ENCODE measurements at places on chromosomes 16 and 17.

DNA sequence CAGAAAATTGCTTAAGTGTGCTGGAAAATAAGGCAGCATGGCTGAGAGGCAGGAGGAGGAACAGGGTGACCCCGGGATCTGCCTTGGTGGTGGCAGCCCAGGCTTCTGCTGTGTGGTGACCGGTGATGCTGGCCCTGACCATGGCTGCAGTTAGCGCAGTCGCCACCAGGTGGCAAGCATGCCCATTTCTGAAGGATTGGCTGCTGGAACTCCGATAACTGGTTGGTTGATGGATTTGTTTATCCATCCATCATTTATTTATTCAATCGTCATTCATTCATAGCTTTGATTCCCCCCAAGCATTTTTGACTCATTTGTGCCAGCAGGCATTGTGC lies 29.1 kb upstream of the ITGA3 start:
- DNase-seq = peak; percentile 59

GRCh38 chr17:72516772-72517399 lies 396.1 kb downstream of the SOX9 start:
- DNase-seq = no peak

- no peak for DNase-seq
These were observed at the start of gene ZBTB4 for GRCh38 chr17:7479213-7480088. Gene ZBTB4, minus strand, starts transcription at chr17:7479631. Its CDS starts 12,830 bp downstream, at chr17:7466801.

DNA sequence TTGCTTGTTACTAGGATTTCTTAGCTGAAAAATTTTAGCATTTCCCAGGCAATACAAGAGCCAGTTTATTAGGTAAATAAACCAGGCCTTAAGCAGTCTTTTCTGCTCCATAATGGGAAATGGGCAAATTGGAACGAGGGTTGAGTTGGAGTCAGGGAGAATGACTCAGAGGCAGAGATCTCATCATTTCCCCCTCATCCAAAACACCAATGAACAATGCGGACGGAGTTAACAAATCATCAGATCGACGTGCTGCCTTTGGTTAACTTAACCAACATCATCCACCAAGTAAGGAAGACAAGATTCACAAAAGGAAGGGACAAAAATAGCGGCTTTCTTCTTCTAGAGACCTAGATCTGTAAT lies 243.5 kb downstream of the STX8 start:
- no peak for DNase-seq

- no peak for DNase-seq
These were observed 11.0 kb upstream of the SPOP start for GRCh38 chr17:49688848-49689247.

DNA sequence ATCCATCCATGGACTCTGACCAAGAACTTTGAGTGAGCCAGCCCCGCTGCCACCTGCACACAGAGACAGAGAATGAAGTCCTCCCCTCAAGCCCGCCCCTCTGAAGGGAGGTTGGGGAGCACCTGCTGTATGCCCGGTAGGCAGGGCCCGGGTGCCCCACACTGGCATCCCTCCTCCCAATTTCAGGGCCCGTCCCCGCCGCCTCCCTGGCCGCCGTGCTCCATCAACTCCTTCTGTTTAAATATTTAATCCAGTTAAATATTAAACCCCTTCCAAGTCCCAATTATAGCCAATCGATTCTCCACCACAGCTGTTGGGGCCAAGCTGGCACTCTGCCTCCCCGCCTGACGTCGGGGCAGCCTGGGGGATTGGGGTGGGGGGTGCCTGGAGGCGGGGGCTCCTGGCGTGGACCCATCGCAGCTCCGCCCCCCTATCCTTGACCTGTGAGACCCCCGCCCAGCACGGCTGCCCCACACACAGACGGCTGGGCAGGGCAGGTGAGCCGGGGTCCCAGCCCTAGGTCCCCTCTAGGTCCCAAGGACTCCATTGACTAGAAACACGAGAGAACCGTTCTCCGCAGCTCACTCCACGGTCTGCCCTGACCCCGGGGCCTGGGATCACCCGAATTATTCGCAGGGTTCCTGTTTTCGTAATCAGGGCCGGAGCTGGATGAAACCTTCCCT lies 18.0 kb upstream of the CACNA1H start:
- no peak for DNase-seq

DNA sequence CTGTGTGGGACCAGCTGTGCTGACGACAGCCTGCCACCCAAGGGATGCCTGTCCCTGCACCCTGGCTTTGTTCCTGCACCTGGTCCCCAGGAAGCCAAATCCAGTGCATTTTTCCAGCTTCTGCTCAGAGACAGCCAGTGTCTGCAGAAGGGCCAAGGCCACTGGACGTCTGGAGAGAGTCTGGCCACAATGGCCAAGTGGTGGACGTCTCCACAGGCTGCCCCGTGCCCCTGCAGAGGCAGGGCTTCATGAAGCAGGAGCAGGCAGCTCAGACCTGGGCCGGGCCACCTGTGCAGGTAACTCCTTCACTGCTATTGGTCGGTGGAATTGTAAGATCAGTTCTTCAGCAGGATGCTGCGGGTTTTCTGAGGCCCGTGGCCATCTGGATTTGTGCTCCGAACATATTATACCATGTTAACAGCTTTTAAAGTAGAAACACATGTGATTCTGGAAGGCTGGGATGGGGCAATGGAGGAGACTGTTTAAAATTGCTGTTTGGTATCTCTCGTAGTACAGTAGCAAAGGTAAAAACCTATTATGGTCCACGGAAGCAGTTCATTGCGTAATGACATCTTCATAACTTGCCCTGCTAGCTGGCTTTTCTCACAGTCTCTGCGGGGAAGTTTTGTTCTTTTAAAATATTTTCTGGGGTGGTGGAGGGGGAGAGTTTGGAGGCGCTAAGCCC lies 185.3 kb downstream of the CCDC182 start:
- DNase-seq = no peak

DNA sequence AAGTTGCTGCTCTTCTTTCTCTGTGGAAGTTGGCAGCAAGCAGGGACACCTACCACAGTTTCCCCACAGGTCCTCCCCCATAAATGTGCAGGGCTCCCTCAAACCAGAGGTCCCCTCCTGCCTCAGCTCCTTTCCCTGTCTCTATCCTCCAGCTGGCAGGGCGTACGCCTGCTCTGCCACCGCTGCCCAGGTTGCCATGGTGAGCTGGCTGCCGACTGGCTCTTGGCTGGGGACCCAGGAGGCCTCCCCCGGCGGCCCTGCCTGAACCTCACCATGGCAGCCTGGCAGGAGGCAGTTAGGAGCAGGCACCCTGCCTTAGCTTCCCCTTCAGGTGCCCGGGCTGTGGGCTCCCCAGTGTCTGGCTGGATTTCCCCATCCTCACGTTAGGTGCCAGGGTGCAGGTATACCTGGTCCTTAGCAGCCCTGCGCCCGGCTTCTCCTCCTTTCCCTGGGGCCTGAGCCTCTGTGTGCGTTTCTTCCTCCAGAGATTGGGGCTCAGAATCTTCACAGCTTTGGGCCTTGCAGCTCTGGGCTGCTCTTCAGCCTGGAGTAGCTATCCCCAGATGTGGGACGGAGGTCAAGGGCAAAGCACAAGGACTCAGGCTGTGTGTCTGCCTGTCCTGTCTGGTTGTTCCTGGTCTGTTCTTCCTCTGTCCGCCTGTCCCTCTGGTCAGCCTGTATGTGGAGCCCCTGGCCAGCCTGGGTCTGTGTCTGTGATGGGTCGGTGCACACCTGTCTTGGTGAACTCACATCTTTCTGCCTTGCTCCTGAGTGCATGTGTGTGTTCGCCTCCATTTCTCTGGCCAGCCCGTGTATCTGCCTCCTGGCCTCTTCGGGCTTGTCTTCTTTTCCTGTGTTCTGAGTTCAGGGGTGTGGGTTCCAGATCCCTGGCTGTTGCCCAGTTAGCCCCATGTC lies 15.7 kb downstream of the GJD3 start:
- DNase-seq = no peak

GRCh38 chr17:14833201-14833785 lies 431.8 kb downstream of the PMP22 start:
- peak; percentile 62 for DNase-seq

DNA sequence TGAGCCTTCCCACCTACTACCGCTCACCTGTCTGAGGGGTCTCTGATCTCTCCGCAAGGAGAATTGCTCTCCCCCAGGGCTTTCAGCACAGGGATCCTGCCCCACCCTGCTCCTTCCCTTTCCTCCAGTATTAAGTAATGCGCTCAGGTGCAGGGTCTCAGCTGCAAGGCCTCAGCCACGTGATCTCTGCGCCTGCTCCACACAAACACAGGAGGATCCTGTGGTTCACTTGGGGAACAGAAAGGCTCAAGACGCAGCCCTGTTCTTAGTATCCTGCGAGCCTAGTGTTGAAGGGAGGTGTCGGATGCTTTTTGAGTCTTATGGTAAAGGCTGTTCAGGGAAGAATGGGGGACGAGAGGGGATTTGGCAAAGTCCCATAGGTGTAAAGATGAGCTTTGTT lies 41.6 kb upstream of the GCSH start:
- DNase-seq = no peak

DNA sequence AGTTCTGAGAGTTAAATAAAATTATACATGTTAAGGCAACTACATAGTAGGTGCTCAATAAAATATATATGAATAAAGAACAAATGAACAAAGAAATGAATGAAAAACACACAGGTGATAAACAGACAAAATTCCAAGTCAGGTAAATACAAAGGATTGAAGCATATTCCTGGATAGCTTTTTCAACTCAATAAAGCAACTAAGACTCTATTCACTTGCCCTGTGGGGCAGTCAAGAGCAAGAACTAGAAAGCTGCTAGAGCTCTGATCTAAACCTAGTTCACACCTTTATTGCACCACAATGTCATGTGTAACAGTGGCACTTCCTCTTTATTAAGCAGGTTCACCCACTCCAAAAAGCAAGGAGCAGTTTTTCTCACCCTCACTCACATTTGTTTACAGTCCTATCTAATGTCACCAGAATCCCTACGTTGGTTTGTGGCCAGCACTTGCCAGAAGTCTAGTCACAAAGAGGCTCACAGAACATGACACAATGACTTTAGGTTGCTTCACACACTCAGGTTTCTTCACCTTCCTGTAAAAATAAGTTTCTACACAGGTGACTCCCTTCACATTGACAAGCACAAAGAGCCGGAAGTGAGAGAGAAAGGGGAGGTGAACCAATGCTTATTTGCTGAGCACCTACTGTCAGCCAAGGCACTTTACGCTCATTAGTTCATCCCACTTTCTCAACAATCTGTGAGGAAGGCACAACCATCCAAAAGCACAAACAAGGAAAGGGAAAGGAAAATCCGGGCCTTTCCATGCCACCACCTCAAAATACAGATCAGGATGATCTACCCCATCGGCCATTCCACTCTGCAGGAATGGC lies 70.8 kb downstream of the XPO6 start:
- no peak for DNase-seq

DNA sequence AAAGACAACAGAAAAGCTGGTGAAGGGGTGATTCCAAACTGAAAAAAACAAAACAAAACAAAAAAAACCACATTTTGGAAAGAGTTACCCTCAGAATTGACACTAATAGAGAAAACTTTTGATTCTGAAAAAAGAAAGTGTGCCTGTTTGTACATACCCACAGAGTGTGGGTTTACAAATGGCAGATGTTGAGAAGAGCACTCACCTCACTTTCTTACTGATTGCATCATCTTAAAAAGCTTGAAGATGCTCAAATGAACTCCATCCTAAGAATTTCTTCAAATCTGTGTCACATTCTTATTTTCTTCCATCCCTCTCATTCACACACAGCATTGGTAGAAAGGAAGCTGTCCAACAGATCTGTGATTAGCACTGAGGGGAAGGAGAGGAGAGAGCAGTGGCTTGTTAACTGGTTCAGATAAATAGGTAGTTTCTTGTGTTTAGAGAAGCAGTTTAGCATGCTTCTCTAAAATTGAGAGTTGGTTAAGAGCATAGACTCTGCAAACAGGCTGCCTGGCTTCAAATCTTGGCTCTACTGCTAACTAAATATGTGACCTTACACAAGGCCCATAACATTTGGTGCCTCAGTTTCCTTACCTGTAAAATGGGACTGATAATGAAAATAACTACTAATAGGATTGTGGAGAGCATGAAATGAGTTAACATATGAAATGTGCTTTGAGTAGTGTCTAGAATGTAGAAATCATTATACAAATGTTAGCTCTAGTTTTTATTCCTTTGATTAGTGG lies 6.9 kb downstream of the GNAO1 start:
- no peak for DNase-seq

GRCh38 chr17:27338536-27338985 lies 44.6 kb downstream of the WSB1 start:
- DNase-seq = no peak

DNA sequence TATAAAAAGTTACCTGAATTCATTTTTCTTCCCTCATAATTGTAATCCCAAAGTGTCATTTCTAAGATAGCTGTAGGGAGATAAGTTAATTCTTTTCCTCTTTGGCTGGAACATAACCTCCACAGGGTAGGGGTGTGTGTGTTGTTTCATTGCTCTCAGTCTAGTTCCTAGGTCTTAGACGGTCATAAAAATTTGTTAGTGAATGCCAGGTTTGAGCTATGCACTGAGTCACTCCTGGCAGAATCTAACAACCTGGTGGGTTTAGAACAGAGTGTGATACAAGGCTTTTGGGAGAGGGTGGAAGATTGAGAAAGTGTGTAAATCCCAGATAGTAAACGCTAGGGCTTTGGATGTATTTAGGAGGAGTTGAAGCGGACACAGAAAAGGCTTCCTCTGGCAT lies 894 bp upstream of the PHKG2 start:
- DNase-seq = no peak

DNA sequence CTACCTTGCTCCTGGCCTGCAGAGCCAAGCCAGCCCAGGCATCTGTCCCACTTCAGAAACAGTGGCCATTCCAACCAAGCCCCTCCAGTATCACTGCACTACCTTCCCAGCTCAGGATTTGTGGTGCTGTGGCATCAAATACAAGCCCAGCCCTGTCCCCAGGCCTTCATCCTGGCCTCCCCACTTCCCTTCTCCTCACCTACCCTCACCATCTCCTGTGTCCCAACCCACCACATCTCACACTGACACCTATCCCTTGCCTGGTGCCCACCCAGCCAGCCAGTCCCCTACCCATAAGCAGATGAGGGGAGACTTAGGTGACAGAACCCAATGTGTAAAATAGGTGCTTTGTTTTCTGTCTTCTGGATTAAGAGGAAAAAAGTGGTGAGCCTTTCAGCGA lies 66.0 kb upstream of the CDH5 start:
- DNase-seq = no peak

DNA sequence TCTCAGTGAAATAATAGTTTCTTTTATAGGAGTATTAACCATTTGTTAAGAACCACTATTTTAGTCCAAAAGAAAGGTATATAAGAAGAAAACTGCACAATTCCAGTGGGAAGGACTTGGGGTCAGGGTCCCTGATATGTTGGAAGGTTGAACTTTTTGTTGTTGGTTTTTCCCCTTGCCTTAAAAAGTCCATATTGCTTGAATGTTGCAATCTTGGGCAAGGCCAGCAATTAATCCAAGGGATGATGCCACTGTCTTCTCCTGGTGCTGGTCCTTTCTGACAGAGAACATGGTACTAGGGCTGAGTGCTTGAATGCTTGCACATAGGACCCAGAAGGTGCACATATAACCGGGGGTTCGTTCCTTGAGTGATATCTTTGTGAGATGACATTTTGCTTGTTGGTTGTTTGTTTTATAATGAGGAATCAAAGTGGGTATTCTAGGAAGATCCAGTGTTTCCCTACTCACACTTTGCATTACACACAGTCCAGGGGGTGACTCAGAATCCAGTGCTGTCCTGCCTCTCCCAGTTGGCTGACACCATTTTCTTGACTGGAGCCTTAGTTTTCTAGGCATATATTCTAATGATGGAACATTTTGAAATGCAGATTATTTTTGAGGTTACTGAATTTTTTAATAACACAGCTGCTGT lies 54.9 kb downstream of the SIAH1 start:
- no peak for DNase-seq
